ENCODE measurements at places on chromosomes 2 and 18.

GRCh38 chr18:30486856-30487255 lies 555.7 kb downstream of the DSC3 start:
- no peak for DNase-seq

- DNase-seq, result no peak
These were observed 3.5 kb upstream of the FABP1 start for GRCh38 chr2:88131201-88131998.

DNA sequence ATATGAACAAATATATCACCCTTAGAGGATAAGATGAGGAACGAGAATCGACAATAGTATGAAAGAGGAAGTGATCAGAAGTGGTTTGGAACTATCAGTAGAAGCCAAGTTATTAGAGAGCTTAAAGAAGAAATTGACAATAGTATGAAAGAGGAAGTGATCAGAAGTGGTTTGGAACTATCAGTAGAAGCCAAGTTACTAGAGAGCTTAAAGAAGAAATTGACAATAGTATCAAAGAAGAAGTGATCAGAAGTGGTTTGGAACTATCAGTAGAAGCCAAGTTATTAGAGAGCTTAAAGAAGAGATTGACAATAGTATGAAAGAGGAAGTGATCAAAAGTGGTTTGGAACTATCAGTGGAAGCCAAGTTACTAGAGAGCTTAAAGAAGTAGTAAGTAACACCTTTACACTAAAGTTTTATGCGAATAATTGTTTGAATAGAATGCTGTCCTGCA lies 175.5 kb downstream of the ZNF407 start:
- no peak for DNase-seq

DNA sequence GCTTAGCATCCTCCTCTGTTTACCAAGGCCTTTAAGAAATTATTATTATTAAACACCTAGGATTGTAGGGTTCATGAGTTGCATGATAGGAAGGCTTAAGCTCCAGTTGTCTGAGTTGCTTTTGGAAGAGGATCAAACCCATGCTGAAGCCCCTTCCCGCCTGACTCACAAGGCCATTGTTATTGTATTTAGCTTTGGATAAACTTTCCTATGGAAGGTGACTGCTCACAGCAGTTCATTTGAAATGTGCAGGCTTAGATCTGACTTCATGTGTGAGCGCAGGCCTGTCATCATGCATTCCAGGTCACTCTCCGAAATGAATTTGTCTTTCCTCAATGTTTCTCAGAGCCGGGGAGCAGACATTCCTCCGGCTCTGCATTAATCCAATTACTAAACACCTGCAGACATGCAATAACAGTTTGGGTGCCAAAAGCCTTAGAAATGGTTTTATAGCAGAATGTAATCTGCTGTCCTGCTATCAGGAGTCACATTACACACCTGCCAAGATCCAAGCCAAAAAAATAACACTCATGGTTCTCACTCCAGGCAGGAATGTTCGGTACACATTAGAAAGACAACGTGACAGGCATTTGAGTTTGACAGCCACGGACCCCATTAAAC lies 119.9 kb downstream of the OSR1 start:
- DNase-seq, result no peak

GRCh38 chr2:239368321-239368720 lies 32.5 kb downstream of the HDAC4 start:
- DNase-seq, result no peak
